ACHN (cell line): ENCODE measurements at places on chromosomes 2 and 18.
A peak's percentile ranks its signal among the peaks of the same experiment; 100 is the strongest.

GRCh38 chr2:8215982-8216381, 465.9 kb upstream of the ID2 start:
- DNase-seq, result no peak

GRCh38 chr2:56749152-56749752, 565.5 kb downstream of the CCDC85A start:
- DNase-seq, result peak; percentile 51

DNA sequence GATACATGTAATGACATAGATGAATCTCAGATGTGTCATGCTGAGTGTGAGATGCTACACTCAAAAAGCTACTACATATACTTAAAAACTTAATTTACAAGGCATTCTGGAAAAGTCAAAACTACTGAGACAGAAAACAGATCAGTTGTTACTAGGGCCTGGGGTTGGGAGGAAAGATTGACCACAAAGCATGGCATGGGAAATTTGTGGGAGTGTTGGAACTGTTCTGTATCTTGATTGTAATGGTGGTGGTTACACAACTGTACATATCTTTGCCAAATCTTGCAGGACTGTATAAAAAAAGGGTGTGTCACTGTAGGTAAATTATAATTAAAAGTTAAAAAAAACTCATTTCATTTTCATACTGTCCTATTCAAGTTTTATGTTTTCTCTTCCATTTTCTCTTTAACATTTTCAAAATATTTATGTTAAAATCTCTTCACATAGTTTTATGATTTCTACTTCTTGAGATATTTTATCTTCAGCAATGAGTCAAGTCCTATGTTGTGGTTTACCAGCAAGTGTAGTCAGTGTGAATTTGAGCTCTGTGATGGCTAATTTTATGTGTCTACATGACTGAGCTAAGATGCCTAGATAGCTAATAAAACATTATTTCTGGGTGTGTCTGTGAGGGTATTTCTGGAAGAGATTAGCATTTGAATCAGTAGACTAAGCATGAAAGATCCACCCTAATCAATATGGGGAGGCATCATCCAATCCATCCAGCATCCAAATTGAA, 58.6 kb upstream of the VRK2 start:
- DNase-seq, result no peak

GRCh38 chr2:141699573-141699972, 431.2 kb downstream of the LRP1B start:
- DNase-seq, result no peak

DNA sequence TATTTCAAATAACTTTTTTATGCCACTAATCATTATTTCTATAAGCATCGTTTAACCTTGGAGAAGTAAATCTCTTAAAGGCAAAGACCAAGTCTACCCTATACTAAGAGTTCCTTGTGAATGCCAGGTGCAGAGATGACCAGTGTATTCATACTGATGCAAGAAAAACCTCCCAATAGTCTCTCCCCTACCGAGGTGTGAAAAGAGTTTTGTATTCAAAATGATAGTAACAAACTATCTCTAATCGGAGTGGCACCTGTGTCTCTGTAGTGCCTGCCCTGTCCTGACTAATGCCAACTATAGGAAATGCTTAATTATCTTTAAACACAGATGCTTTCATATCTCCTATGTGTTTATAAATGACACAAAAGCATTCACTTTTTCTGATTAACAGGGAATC, 798.5 kb downstream of the TRIB2 start:
- no peak for DNase-seq

GRCh38 chr2:216298719-216299495, 73.4 kb downstream of the MARCHF4 start:
- peak; percentile 50 for DNase-seq

DNA sequence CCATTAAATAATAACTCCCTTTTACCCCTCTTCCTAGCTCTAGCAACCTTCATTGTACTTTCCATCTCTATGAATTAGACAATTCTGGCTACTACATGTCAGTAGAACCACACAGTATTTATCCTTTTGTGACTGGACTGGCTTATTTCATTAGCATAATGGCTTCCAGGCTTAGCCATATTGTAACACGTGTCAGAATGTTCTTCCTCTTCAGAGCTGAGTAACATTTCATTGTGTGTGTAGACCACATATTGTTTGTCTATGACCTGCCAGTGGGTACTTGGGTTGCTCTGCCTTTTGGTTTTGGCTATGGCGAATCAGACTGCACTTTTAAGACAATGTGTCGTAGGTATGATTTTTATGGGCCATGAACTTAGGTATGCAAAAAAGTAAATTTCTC, 20.9 kb downstream of the TSN start:
- no peak for DNase-seq

GRCh38 chr18:63585988-63586387, 1.2 kb upstream of the SERPINB13 start:
- DNase-seq, result no peak

GRCh38 chr2:68943581-68944568, 8.8 kb downstream of the GKN2 start:
- DNase-seq, result peak; percentile 80

DNA sequence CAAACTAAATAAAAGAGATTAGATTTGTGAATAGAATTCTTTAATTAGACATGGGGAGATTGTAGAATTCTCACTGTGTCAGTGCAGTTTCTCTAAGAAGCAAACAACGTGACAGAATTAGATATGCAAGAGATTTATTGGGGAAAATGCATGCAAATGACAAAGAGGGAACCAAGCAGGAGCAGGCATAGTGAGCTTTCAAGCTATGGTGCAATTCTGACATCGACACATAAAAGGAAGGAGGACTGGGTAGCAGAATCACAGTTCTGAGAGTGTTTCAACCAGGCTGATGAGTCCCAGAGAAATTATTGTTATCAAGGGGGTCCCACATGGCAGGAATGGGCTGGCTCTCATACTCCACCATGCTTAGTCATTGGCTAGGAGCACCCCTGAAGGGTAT, 338.4 kb downstream of the FIGN start:
- no peak for DNase-seq

DNA sequence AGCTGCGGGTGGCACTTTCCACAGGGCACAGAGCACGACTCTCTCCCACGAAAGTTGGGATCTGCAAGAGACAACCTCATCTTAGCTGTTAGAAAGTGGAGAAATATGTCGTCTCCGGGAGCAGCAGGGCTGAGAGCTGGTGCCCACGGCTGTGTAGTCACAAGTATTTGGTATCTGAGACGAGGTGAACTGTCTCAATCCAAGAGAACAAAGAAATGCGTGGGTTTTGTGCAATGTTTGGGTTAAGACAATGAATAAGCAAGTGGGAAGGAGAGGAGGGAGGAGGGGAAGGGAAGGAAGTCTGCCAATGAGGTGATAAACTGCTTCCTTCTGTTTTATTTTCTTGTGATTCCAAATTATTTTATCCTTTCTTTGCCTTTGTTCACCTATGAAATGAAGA, 18.0 kb downstream of the DYTN start:
- no peak for DNase-seq

- DNase-seq, result no peak
These were observed 139.1 kb upstream of the TACR1 start for GRCh38 chr2:75338461-75338860.

GRCh38 chr18:26103579-26103978, 13.2 kb upstream of the SS18 start:
- DNase-seq, result peak; percentile 40

- DNase-seq, result peak; percentile 95
These were observed 104.8 kb downstream of the NOL10 start for GRCh38 chr2:10584843-10585475.

DNA sequence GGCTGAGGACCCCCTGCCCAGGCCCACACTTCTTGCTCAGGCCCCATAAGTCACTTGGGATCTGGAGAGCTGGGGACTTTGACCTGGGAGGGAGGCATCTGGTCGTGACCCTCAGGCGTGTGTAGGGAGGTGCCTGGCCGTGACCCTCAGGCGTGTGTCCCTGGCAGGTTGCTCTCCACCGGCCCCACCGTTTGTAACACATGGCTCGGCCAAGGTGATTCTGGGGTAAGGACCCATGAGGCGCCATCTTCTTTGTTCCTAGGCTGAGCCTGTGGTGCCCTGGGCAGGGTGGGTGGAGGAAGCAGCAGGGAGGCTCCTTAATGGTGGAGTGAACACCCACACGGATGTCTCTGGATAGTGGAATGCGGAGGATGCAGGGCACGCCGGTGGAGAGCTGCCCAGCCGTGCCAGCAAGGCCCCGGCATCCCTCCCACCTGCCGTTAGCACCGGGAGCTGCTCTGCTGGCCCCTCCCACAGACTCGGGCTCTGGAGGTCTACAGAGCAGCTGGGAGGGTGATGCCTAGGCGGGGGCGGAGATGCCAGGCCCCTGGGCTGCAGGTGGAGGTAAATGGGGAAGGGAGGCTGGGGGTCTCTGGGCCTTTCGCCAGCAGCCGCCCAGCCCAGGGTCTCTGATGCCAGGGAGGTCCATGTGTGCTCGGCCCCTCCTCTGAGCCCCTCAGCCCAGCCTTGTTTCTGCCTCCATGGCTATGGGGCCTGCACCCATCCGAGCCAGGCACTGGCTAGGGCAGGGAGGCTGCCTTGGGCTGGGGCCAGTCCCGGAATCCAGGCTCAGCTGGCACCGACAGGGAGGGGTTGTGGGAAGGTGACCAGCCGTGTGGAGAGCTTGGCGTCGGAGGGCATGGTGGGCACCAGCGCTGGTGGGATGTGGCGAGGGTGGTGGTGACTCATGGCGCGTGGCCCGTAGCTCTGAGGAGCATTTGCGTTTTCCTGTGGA, 1.1 kb upstream of the GAL3ST2 start:
- peak; percentile 10 for DNase-seq

- DNase-seq, result no peak
These were observed 20.4 kb downstream of the ADAM23 start for GRCh38 chr2:206463685-206464084.

GRCh38 chr18:65523461-65523860, 227.4 kb upstream of the CDH7 start:
- no peak for DNase-seq

- peak; percentile 25 for DNase-seq
These were observed 31.9 kb upstream of the FOSL2 start for GRCh38 chr2:28360718-28361293.

GRCh38 chr2:6557737-6558136, 308.0 kb downstream of the CMPK2 start:
- DNase-seq, result no peak

- DNase-seq, result no peak
These were observed 83.3 kb upstream of the ZNF521 start for GRCh38 chr18:25435149-25435782.

GRCh38 chr2:158714420-158714819, 80.7 kb upstream of the DAPL1 start:
- DNase-seq, result no peak

- peak; percentile 53 for DNase-seq
These were observed 808 bp downstream of the ATP5MC3 start for GRCh38 chr2:175180701-175181103.

DNA sequence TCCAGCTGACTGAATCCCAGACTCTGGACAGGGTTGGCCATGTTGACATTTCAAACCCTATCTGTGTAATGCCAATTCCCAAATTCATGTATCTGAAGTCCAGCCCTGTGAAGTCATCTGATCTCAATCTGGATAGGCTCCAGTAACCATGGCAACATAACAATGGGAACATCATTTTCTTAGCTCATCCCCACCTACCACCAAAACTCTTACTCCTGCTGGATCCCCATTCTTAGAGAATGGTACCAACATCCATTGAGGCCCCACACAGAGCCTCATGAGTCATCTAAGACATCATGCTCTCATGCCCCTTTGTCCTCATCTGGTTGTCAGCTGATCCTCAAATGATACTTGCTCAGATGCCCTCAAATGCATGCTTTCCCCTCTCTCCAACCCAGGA, 58.9 kb upstream of the TEX51 start:
- DNase-seq, result no peak

- DNase-seq, result no peak
These were observed 3.8 kb downstream of the CD207 start for GRCh38 chr2:70831861-70832260.

DNA sequence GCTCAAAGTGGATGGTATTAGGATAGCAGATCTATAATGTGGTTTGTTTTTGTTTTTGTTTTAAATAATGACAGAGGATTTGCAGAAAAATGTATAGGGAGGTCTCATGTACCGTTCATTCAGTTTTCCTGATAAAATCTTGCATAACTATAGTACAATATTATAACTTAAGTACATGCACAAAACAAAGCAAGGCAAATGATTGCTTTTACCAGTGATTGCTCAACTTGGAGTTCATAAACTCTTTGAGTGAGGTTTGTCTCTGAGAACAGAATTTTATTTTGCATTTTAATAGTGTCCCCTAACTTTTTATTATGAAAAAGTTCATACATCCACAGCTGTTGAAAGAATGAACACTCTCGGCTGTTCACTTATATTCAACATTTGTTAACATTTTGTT, 96.6 kb downstream of the MAP4K4 start:
- no peak for DNase-seq
